ENCODE measurements at places on chromosomes 5 and 9. TPM values are rescaled to one million over a fixed set of nuclear protein-coding genes. Genes with fewer than 3 reads are reported as not detected.

The AQP7 gene
- not detected for total RNA-seq

The LOX gene
- total RNA-seq: 0.05 TPM

The GABRA1 gene
- total RNA-seq: not detected

The ZNF354C gene
- total RNA-seq: 4.0 TPM

The ARHGEF28 gene
- not detected for total RNA-seq

The CEL gene
- total RNA-seq: 2.0 TPM

The IL17B gene
- total RNA-seq: not detected

The PTPDC1 gene
- 5.6 TPM for total RNA-seq

- DNase-seq: no peak
- peaks cover 10% of the 10 kb centered on the region for H3K36me3 ChIP-seq
- H3K27me3 ChIP-seq: peaks cover 10% of the 10 kb centered on the region
- no peak overlapping the region for H3K27ac ChIP-seq
- H3K4me3 ChIP-seq: no peak overlapping the region
Measured at GRCh38 chr5:476102-476813, 33.3 kb downstream of the EXOC3 start.

GRCh38 chr9:99544526-99544925 is 277.2 kb upstream of the NR4A3 start:
- no peak overlapping the region for H3K27ac ChIP-seq
- no peaks in the 10 kb centered on the region for H3K4me1 ChIP-seq
- DNase-seq: no peak
- H3K4me3 ChIP-seq: no peak overlapping the region

DNA sequence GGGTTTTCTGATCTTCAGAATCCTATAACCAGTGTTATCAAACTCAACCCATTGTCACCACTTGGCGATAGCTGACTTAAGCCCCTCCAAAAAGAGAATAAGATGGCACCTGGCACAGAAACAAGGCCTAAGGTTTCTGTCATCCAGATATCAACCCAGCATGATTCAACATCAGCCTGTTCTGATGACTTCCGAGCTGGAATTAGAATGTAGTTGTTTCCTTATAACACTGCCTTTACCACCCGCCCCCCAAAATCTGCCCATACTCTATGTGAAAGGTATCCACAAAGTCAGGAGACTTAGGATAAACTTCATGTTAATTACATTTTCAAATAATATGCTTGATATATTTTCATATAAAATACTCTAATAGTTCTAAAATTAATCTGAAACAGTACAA is 5.2 kb downstream of the KLF9 start:
- no peak overlapping the region for H3K4me3 ChIP-seq
- H3K27me3 ChIP-seq: no peaks in the 10 kb centered on the region
- no peak for DNase-seq
- H3K4me1 ChIP-seq: peaks cover 63% of the 10 kb centered on the region
- no peak overlapping the region for H3K27ac ChIP-seq

- no peak overlapping the region for H3K27ac ChIP-seq
- DNase-seq: no peak
- no peaks in the 10 kb centered on the region for H3K36me3 ChIP-seq
- no peaks in the 10 kb centered on the region for H3K4me1 ChIP-seq
Measured at GRCh38 chr9:102867488-102867887, 127.6 kb upstream of the CYLC2 start.

GRCh38 chr9:36470643-36471290 is 70.7 kb upstream of the RNF38 start:
- H3K27me3 ChIP-seq: no peaks in the 10 kb centered on the region
- peak; percentile 90 for DNase-seq
- H3K4me3 ChIP-seq: peak overlapping the region; percentile 86
- peaks cover 4% of the 10 kb centered on the region for H3K36me3 ChIP-seq

DNA sequence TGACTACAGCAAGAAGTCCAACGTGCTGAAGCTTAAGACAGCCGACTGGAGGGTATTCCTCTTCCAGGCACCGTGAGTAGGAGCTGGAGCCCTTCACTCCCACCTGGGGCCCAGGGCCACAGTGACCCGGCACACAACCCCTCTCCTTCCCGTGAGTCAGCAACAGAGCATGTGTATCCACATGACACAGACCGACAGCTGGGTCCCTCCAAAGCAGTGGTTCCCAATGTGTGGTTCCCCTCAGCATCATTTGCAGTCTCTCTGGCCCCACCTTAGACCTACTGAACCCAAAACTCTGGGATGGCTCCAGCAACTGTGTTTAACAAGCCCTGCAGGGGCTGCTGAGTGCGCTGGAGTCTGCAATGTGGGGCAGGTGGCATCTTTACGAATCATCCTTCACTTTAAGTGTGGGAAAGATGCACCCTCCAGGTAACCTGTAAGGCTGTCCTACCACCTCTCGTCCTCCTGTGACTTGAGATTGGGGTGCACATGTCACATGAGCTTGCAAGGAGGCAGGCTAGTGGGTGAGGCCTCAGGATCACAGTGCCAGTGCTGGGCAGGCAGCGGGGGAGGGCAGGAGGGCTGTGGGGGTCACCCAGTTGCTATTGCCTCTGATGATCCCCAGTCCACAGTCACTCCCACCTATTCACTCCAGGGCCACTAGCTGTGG is 42.2 kb downstream of the PSD2 start:
- no peaks in the 10 kb centered on the region for H3K36me3 ChIP-seq
- H3K27me3 ChIP-seq: peaks cover 22% of the 10 kb centered on the region
- no peak for DNase-seq
- H3K4me3 ChIP-seq: no peak overlapping the region
- no peak overlapping the region for H3K27ac ChIP-seq
- H3K4me1 ChIP-seq: no peaks in the 10 kb centered on the region

DNA sequence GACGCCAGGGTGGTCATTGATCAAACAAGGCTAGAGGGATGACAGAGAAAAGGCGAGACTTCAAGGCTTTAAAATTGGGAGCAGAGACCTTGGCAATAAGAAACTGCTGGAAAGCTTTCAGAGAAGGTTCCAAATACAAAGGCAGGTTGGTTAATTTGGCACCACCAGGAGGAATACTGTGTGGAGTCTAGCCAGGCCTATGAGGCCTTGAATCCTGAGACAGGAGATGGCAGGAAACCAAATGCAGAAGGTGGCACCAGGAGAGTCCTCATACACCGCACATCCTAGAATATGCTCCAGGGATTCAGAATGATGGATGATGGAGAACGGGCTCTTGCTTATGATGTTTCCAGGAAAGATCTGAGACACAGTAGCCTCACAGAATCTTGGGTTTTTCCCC is 90.0 kb downstream of the MCTP1 start:
- no peak overlapping the region for H3K27ac ChIP-seq
- no peak overlapping the region for H3K4me3 ChIP-seq
- H3K27me3 ChIP-seq: no peaks in the 10 kb centered on the region
- H3K4me1 ChIP-seq: no peaks in the 10 kb centered on the region
- DNase-seq: no peak

DNA sequence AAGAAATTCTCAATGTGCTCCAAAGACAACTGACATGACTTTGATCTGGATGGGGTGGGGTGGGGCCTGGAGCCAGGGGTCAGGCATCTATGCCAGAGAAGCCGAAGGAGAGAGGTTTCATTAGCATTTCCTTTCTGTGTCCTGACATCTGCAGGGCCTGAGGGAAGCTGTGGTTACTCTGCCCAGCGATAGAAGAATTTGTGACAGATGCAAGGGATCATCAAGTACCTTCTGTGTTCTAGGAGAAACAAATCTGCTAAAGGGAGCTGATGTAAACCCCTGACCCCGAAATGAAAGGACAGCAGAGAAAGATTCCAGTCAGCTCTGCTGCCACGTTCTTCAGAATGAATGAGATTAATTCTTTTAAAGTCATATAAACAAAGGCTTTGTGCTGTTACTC is 335.7 kb downstream of the PRELID2 start:
- H3K4me1 ChIP-seq: no peaks in the 10 kb centered on the region
- H3K27me3 ChIP-seq: no peaks in the 10 kb centered on the region
- H3K27ac ChIP-seq: no peak overlapping the region

GRCh38 chr9:61669352-61669751 is 479.5 kb downstream of the SPATA31A7 start:
- H3K4me3 ChIP-seq: no peak overlapping the region
- H3K27me3 ChIP-seq: no peaks in the 10 kb centered on the region
- no peak for DNase-seq
- H3K36me3 ChIP-seq: peaks cover 1% of the 10 kb centered on the region
- no peak overlapping the region for H3K27ac ChIP-seq
- no peaks in the 10 kb centered on the region for H3K4me1 ChIP-seq

DNA sequence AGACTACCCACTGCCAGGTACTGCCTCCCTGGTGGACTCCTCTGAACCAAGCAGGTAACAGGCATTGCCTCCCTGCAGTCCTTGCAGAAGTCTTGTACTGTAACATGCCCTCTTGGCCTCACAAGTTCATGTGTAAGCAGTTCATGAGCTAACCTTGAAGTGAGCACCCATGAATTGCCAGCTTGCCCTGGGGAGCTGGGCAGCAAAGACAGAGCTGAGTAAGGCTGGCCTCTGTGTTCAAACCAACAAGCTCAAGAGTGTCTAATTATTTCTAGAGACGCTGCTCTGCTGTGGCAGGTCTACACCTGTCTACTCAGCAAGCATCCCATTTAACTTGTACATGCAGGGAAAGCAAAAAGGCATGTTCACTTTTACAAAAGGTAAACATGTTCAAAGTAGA is 113.5 kb downstream of the FEM1C start:
- H3K36me3 ChIP-seq: no peaks in the 10 kb centered on the region
- H3K4me3 ChIP-seq: no peak overlapping the region
- H3K27ac ChIP-seq: no peak overlapping the region
- H3K4me1 ChIP-seq: no peaks in the 10 kb centered on the region
- DNase-seq: no peak

- H3K27ac ChIP-seq: peak overlapping the region; percentile 29
- H3K36me3 ChIP-seq: peaks cover 8% of the 10 kb centered on the region
- H3K27me3 ChIP-seq: peaks cover 65% of the 10 kb centered on the region
- peaks cover 8% of the 10 kb centered on the region for H3K4me1 ChIP-seq
- no peak for DNase-seq
- no peak overlapping the region for H3K4me3 ChIP-seq
Measured at GRCh38 chr5:171309276-171310211, 496 bp downstream of the TLX3 start.

DNA sequence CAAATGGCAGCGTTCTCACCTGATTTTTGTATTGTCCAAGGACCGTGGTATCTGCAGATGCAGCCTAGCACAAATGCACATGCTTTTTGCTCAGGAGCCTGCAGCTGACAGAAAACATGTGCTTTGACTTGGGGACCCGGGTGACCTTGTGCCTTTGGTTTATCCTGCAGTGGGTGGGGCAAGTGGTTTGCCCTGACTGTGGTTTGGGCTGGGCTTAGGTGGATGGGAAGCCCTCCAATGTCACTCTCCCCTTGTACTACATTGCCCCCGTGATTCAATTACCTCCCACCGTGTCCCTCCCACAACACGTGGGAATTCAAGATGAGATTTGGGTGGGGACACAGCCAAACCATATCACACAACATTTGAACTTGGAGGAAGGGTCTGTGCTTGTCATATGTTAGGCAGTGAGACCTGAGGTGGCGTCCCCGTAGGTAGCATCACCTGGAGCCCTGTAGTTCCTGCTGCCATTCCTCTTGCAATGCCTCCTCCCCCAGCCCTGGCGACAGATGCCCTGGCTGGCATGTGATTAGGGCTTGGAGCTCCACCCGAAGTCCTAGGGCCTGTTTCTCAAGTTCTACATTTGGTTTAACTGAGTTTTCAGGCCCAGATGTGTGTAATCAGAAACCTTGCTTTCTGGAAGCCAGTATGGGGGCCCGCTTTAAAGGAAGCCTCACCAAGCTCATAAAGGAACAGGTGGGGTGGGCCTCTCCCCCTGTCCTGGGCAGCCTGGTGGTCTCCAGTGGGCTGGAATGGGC is 2.1 kb downstream of the ANKRD33B start:
- peak; percentile 66 for DNase-seq
- peaks cover 20% of the 10 kb centered on the region for H3K4me1 ChIP-seq
- peaks cover 8% of the 10 kb centered on the region for H3K36me3 ChIP-seq
- no peak overlapping the region for H3K27ac ChIP-seq
- H3K4me3 ChIP-seq: peak overlapping the region; percentile 90

DNA sequence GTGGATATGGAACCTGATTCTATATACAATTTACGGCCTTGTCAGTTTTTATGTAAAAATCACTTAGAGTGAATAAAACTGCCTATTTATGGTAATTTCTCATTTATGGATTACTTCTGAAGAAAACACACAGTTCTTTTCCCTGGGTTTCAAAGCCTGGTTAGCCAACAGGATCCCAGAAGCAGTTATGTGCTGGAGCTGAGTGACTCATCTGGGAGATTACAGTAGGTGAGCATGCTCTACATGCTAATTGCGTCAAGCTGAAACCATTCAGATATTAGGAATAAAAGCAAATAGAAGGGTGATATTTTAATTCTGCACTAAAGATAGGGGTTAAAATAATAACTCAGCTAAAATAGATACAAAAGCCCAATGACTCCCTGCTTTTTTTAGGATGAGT is 47.8 kb downstream of the PDE4D start:
- H3K36me3 ChIP-seq: no peaks in the 10 kb centered on the region
- H3K27ac ChIP-seq: no peak overlapping the region
- H3K4me1 ChIP-seq: no peaks in the 10 kb centered on the region
- no peak overlapping the region for H3K4me3 ChIP-seq
- H3K27me3 ChIP-seq: peaks cover 6% of the 10 kb centered on the region

- no peaks in the 10 kb centered on the region for H3K27me3 ChIP-seq
- H3K4me1 ChIP-seq: peaks cover 4% of the 10 kb centered on the region
- H3K27ac ChIP-seq: no peak overlapping the region
- DNase-seq: no peak
- H3K4me3 ChIP-seq: no peak overlapping the region
Measured at GRCh38 chr5:178335302-178336030, 102.9 kb upstream of the PHYKPL start.

DNA sequence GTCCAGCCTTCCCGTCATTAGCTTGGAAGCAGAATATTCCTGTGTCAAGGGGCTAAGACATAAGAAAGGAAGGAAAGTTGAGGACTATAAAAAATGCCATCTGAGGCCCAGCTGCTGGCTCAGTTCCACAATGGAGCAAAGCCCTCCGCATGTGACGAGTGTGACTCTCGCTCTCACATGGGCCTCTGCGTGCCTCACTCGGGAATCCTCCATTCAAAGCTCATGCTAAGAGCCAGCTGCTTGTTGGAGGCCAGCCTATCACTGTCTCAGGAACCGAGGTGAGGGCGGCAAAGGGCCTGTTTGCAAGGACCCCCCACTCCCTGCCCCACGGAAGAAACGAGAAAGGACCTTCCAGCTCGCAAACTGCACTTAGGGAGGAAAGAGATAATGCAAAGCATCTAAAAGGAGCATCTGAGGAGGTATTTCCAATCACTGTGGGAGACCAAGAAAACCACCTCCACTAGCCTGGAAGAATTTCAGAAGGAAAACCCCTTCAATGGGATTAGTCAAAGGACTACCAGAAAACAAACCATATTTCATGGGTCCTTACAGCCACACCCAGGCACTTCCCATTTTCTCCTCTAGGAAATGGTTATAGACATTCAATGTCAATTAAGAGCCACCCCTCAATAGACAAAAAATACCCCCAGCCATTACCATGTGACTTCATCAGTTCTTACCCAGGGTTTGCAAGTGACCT is 95.3 kb downstream of the PRRT1B start:
- DNase-seq: no peak
- H3K27ac ChIP-seq: peak overlapping the region; percentile 66
- no peak overlapping the region for H3K4me3 ChIP-seq
- H3K36me3 ChIP-seq: peaks cover 57% of the 10 kb centered on the region

- no peak overlapping the region for H3K27ac ChIP-seq
- no peaks in the 10 kb centered on the region for H3K36me3 ChIP-seq
- H3K4me3 ChIP-seq: no peak overlapping the region
- no peak for DNase-seq
- H3K4me1 ChIP-seq: peaks cover 15% of the 10 kb centered on the region
- no peaks in the 10 kb centered on the region for H3K27me3 ChIP-seq
Measured at GRCh38 chr5:143440448-143441115, 37.1 kb upstream of the NR3C1 start.

All from activated CD4-positive, alpha-beta T cell treated with anti-CD3 and anti-CD28 coated beads, Interleukin-2, amount 10 ng/mL, durations not matched to agents 24 days and 14 days (primary cell).